ENCODE measurements at places on chromosomes 3 and 15.
A peak's percentile ranks its signal among the peaks of the same experiment; 100 is the strongest.

- H3K27me3 ChIP-seq: peaks cover 1% of the 10 kb centered on the region
- no peak overlapping the region for H3K27ac ChIP-seq
- H3K4me3 ChIP-seq: no peak overlapping the region
- no peaks in the 10 kb centered on the region for H3K36me3 ChIP-seq
- H3K4me1 ChIP-seq: no peaks in the 10 kb centered on the region
Measured at GRCh38 chr3:40645883-40646282, 121.1 kb downstream of the ZNF621 start.

DNA sequence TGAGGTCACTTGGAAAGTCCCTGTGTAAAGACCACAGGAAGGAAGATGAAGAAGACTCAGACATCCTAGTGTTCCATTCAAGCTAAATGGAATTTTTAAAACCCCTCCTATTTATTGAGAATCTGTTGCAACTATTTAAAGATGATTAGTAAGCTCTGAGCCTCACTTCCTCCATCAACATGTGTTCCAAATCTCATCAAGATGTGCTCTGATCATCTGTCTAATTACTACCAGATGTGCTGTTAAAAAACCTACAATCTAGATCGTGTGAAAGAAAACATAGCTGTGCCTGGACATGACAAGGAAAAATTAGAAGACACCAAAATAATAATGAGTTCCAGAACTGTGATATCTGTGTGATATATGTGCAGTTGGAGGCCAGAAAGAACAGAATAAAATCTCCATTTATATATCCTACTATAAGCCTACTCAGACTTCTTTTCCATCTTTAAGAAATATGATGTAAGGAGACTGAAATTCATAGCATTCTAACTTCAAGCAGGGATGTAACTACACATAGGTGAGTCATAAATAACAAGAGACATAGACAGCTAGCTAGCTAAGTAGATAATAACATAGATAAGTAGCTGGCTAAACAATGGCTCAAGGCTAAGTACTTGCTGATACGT lies 7.8 kb downstream of the XPC start:
- peak overlapping the region; percentile 18 for H3K27ac ChIP-seq
- peaks cover 54% of the 10 kb centered on the region for H3K36me3 ChIP-seq
- H3K4me1 ChIP-seq: peaks cover 31% of the 10 kb centered on the region

DNA sequence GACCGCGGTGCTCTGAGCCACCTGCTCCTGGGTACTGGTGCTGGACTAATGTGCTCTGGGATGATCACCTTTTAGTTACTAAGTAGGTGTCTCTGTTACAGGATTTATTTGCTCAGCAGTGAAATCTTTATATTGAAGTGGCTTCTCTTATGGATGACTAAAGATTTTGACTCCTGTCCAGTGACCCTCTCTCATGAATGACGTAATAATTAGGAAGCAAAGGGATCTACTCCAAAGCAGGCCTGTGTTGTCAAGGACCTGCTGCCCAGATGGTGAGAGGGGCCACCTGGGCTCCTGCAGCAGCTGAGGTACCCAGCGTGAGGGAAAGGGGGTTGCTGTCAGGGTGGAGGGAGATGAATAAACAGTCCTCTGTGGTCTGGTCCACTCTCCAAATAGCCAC lies 263.6 kb downstream of the GABRG3 start:
- no peak overlapping the region for H3K27ac ChIP-seq
- no peak overlapping the region for H3K4me3 ChIP-seq
- H3K4me1 ChIP-seq: no peaks in the 10 kb centered on the region
- no peaks in the 10 kb centered on the region for H3K36me3 ChIP-seq
- DNase-seq: no peak
- H3K27me3 ChIP-seq: no peaks in the 10 kb centered on the region

DNA sequence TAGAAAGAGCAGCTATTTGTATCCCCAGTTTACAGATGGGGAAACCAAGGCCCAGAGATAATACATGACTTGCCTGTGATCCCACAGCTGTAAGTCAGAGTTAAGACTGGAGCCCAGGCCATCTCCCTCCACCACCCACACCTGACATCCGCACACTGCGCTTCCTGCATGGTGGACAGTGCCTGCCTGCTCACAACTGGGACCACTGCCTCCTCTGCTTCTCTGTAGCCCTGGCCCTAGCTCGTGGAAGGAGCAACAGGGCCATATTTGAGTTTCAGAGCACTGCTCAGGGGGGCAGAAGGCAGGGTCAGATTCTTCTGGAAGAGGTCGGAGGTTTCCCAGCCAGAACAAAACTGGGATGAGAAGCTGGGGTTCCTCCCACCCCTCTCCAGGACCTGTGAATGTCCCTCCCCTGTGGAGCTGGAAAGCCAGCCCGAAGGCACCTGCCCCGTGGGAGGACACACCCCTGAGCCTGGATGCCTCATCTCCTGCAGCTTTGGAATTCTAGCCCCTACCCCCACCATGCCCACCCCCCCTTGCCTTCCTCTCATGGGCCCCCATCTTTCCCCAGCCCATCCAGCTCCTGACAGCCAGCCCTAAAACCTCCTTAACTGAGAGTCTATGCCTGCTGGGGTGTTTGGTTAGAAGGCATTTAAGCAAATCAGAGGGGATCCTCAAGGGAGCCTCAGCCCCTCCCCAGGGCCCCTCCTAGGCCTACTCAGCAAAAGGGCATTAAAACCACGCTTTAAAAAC lies 100.1 kb downstream of the TPRA1 start:
- no peak for DNase-seq
- H3K36me3 ChIP-seq: no peaks in the 10 kb centered on the region
- peaks cover 43% of the 10 kb centered on the region for H3K27me3 ChIP-seq
- H3K4me3 ChIP-seq: no peak overlapping the region
- no peak overlapping the region for H3K27ac ChIP-seq

DNA sequence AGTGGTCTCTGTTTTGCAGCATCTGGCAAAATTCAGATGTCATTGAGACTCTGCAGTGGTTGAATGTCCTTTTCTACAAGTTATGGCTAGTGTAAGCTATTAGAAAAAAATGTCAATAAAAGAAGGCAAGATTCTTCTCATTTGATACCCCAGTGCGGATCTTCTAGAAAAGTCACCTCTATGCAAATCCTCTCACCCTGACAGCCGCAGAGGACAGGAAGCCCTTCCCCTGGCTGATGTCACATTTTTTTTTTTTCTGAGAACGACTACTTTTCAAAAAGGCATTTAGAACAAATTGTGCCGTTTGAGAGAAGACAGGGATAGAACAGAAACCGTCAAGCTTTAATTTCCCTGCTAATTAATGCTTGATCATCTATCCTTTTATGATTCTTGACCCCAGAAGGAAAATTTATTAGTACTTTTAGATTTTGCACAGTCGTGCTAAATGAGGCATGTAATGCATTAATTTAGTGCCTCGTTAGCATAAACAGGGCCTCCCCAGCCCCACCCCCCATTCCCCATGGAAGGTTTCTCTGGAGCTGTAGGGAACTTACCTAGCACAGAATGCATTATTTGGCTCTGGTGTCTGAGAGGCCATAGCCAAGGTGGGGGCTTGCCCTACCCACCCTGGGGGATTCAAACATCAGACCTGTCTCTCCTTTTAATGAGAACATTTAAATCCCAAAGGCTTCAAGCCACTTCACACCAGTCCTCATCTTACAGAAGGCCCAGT lies 183.8 kb downstream of the OPA1 start:
- H3K4me3 ChIP-seq: no peak overlapping the region
- no peak for DNase-seq
- no peaks in the 10 kb centered on the region for H3K36me3 ChIP-seq
- peaks cover 6% of the 10 kb centered on the region for H3K4me1 ChIP-seq
- peaks cover 23% of the 10 kb centered on the region for H3K27me3 ChIP-seq

- no peak overlapping the region for H3K27ac ChIP-seq
- no peaks in the 10 kb centered on the region for H3K36me3 ChIP-seq
- H3K27me3 ChIP-seq: peaks cover 44% of the 10 kb centered on the region
- H3K4me1 ChIP-seq: peaks cover 5% of the 10 kb centered on the region
Measured at GRCh38 chr3:120449701-120450599, 842 bp downstream of the FSTL1 start.

DNA sequence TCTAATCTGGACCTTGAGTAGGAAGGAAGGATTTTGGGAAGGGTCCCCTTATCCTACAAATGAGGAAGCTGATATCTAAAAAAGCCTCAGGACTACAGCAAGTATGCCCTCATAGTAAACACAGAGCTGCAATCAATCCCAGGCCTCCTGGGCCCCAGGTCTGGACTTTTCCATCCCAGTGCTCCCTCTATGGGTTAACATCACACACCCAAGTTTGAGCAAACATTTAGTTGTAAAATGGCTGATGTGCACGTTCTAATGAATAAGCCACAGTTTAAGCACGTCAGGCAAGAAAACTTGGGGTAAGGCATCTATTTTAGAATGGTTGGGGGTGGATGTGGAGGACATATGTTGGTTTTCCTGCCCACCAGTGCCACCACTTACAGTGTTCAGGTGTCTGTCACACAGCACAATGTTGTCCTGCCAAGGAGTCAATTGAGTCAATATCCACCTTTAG lies 44.3 kb upstream of the UBE2E1 start:
- no peak overlapping the region for H3K4me3 ChIP-seq
- H3K36me3 ChIP-seq: no peaks in the 10 kb centered on the region

DNA sequence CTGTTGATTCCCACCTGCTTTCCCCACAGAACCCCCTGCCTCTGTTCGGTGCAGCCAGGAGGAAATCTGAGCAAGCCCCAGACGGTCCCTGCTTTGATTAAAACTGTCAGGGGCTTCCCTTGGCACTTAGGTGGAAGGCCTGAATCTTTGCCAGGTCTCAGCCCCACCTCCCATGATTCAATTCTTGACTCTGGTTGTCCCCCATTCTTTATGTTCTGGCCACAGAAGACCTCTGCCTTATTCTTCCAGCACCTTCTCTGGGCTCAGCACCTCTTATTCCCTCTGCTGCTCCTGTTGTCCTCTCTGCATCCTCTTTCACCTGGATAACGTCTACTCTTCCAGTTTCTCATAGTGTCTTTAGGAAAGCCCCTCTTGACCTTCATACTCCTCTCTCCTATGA lies 349.4 kb downstream of the PTPRG start:
- H3K4me1 ChIP-seq: no peaks in the 10 kb centered on the region
- H3K36me3 ChIP-seq: no peaks in the 10 kb centered on the region
- H3K27me3 ChIP-seq: peaks cover 5% of the 10 kb centered on the region

- no peak overlapping the region for H3K27ac ChIP-seq
- no peaks in the 10 kb centered on the region for H3K4me1 ChIP-seq
- DNase-seq: no peak
Measured at GRCh38 chr3:159884661-159885402, 103.8 kb upstream of the IL12A start.

DNA sequence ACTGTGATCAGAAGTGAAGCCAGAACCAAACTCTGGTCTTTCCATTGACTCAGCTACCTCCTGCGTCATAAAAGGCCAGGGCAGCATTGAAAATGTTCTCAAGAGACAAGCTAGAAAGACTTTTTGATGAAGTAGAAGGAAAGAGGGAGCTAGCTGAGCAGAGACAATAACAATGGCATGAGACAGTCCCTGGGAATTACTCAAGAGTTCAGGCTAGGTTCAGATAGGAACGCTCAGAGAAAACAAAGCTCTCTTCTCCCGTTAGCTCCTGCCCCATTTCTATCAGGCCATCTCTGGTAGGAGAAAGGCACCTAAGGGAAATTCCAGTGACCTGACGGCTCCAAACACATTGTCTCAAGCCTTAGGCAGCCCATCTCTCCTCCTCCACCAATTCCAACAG lies 7.0 kb upstream of the OXTR start:
- no peak overlapping the region for H3K4me3 ChIP-seq
- no peak overlapping the region for H3K27ac ChIP-seq
- DNase-seq: no peak
- peaks cover 17% of the 10 kb centered on the region for H3K27me3 ChIP-seq
- no peaks in the 10 kb centered on the region for H3K4me1 ChIP-seq
- H3K36me3 ChIP-seq: no peaks in the 10 kb centered on the region

- H3K36me3 ChIP-seq: peaks cover 72% of the 10 kb centered on the region
- H3K27me3 ChIP-seq: no peaks in the 10 kb centered on the region
- no peak overlapping the region for H3K27ac ChIP-seq
- H3K4me1 ChIP-seq: no peaks in the 10 kb centered on the region
- DNase-seq: no peak
Measured at GRCh38 chr3:123920383-123920782, 36.3 kb upstream of the MYLK start.

GRCh38 chr15:51237816-51238215 lies 100.6 kb downstream of the CYP19A1 start:
- H3K4me3 ChIP-seq: no peak overlapping the region
- H3K36me3 ChIP-seq: no peaks in the 10 kb centered on the region
- no peak overlapping the region for H3K27ac ChIP-seq
- DNase-seq: no peak
- peaks cover 27% of the 10 kb centered on the region for H3K27me3 ChIP-seq

DNA sequence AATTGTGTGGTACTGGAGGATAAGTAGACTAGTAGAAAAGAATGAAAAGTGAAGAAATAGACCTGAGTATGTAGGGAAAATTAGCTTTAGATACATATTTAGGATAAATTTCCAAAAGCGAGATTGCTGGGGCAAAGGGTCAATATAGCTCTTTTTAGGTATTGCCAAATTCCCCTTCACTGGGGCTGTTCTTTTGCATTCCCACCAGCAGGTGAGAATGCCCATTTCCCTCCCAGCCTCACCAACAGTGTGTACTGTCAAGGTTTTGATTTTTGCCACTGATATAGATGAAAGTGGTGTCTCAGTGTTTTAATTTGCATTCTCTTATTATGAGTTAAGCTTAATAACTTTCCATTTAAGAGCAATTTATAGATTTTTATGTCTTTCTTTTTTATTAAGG lies 35.7 kb upstream of the BHLHE40 start:
- no peak overlapping the region for H3K27ac ChIP-seq
- H3K4me3 ChIP-seq: no peak overlapping the region
- no peaks in the 10 kb centered on the region for H3K36me3 ChIP-seq
- H3K4me1 ChIP-seq: no peaks in the 10 kb centered on the region

- H3K36me3 ChIP-seq: no peaks in the 10 kb centered on the region
- no peaks in the 10 kb centered on the region for H3K27me3 ChIP-seq
- no peak overlapping the region for H3K4me3 ChIP-seq
Measured at GRCh38 chr3:114428044-114428595, 134.3 kb downstream of the TIGIT start.
